ENCODE measurements at places on chromosomes 6 and 20.

DNA sequence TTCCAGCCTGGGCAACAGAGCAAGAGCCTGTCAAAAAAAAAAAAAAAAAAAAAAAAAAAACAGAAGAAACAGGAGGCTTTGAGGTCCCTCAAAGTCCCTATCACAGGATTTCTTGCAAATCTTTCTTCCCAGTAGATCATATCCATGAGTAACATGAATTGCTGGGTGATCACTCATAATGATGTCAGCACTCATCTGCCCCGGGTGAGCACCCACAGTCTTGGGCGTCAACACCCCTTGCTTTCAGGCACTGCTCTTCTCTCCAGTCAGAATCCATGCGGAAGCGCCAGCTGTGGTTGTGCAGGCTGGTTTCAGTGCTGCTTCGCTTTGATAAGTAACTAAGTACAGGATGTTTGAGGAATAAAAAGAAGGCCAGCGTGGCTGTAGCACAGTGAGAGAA, 40.2 kb upstream of the INSM1 start:
- DNase-seq = no peak

GRCh38 chr6:27863962-27864905, 48.0 kb downstream of the OR2B2 start:
- DNase-seq = no peak

GRCh38 chr6:101429270-101429669, 35.8 kb downstream of the GRIK2 start:
- peak; percentile 8 for DNase-seq

GRCh38 chr6:104505838-104506237, 353.9 kb downstream of the HACE1 start:
- DNase-seq = no peak

DNA sequence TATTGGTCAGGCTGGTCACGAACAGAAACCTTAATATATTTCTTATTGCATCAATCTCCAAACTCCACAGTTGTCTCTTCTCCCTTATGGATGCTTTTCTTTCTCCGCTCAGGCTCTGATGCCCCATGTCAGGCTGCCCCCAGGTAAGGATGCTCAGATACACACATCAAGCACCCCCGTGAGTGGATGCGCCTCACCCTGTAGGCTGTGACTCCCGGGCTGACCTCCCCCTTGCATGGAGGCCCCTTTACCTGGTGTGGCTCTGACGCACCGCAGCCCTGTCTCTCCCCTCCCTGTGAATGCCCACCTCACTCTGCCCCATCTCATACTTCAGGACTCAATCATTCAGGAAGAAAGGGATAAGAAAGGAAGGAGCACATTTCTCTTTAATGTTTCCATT, 19.1 kb upstream of the RANBP9 start:
- no peak for DNase-seq

GRCh38 chr6:79269877-79270276, 35.4 kb upstream of the HMGN3 start:
- peak; percentile 76 for DNase-seq

GRCh38 chr20:42443200-42443599, 746.5 kb downstream of the PTPRT start:
- DNase-seq = no peak

GRCh38 chr6:166584155-166584554, 2.3 kb downstream of the RAMACL start:
- DNase-seq = no peak

- no peak for DNase-seq
These were observed 153.5 kb downstream of the CFAP61 start for GRCh38 chr20:20205862-20206236.

- DNase-seq = no peak
These were observed 241.1 kb upstream of the TSHZ2 start for GRCh38 chr20:52731093-52731492.

DNA sequence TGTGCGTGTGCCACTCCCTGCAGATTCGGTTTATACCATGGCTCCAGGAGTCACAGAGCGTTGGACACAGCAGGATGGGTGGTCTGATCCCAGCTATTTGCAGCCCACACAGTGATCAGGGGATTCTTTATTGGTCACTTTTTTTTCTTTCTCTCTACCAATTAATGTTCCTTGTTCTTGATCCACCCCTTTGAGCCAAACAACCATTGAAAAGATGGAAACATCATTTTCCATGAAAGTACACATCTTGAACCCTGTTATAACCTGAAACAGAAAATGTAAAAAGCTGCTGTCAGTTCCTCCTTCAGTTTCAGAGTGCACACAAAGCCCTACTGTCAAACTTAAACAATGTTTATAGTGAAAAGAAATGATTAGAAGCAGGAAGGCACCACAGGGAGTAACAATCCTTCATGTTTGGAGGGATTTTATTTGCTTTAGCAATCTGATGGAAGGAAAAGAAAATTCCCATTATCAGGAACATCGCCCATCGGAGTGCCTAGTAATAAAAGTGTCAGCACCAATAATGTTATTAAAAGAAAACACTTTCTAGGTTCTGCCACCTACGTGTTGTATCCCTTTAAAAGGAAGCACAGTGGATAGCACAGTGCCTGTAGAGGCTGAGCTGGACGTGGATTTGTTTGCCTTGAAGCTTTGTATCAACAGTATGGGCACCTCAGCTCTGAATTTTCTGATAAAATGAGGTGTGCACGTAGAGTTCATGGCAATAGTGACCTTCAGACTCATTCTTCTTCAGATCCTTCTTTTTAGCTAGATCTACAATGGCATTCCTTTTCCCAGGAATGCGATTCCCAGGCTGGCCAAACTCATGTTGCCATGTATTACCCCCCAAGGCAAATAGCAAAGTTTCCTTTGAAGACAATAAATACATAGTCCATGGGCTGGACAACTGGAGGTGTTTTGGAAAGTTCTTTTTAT, 16.1 kb upstream of the THBD start:
- no peak for DNase-seq

- DNase-seq = no peak
These were observed 35.5 kb upstream of the ZNF133 start for GRCh38 chr20:18252597-18253451.

DNA sequence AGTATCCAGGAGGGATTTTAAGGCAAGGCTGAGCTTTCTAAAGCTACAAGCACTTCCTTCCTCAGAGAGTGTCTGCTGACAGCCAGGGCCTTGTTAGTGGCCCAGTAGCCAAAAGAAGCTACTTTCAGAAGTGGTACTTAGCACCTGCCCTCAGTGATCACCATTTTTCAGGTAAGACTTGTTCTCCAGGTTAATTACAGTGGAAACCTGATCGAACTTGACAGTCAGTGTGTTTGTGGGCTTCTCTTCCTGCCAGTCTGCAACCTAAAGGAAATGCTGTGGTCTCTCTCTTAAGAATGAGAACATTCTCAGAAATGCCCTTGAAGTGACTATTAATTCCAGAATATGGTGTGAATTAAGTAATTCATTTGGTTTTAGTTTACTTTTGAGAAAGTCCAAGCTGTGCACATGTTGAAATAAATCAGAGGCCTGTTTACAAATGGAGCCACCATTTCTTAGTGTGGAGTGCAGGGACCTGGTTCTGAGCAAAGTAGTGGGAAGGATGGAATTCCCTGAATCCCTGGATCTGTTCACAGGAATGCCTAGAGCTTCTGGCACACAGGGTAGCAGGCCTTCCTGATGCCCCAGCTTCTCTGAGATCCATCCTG, 185.3 kb upstream of the AGPAT4 start:
- no peak for DNase-seq

DNA sequence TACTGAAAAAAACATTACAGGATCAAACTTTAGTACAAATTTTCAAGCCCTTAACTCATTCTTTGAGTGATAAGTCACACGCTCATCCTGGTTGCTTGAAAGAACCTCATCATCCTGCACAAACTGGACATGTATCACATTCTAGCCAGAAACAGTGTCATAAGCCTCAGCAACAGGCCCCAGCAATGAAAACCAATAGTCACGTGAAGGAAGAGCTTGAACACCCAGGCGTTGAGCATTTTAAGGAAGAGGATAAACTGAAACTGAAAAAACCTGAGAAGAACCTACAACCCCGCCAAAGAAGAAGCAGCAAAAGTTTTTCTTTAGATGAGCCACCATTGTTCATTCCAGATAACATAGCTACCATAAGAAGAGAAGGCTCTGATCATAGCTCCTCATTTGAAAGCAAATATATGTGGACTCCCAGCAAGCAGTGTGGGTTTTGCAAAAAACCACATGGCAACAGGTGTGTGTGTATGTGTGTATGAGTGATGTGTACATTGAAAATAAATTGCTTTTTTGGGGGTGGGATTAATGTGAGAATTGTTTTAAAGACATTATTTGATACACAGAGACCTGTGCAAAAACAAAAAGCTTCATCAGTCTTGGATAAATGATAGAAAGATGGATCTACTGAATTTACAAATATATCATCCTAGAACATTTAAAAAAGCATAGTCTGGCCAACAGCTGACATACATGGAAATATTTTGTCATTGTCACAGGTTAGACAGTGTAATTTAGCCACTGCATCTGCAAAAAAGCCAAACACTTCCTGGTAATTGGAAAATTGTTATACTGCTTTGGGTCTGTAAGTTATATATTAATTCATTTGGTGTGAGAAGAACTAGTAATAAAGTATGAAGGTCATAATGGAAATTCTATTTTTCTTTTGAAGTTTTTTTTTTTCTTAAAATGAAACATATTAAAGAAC, 50.1 kb downstream of the PHF3 start:
- no peak for DNase-seq

DNA sequence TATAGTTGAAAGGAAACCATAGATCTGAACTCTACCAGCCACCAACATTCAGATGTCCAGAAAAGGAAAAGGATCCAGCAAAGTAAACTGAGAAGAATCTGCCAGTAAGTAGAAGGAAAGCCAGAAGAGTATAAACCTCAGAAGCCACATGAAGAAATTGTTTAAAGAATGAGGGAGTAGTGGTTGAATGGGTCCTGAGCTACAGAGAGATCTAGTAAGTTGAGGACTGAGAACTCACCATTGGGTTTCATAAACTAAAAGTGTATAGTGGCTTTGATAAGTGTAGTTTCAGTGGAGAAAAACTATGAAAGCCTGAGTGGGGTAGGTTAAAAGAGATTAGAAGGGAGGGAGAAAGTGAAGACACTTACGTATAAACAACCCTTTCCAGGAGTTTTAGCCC, 32.0 kb upstream of the SUMO4 start:
- DNase-seq = no peak

GRCh38 chr6:6915813-6916547, 191.8 kb upstream of the RREB1 start:
- DNase-seq = peak; percentile 58

GRCh38 chr20:32362901-32363364, 4.8 kb downstream of the ASXL1 start:
- DNase-seq = no peak

DNA sequence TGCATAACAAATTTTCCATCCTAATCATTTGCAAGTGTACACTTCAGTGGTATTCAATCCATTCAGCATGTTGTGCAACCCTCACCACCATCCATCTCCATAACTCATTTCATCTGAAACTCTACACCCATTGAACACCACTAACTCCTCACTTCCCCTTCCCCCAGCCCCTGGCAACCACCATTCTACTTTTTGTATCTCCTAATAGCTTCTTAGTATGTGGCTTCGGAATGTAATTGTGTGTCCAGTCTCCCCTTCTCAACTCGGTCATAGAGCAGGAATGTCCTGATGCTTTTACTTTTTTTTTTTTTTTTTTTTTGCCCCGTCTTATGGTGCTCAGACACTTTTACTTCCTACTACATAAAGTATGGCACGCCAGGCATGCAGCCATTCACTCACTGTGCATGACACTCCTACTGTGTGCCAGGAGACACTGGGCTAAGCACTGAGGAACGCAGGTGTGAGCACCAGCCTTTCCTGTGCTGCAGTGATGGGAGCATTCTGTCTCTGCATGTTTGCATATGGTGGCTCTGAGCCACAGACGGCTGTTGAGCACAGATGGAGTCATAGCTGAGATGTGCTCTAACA, 15.3 kb downstream of the HCK start:
- peak; percentile 85 for DNase-seq

DNA sequence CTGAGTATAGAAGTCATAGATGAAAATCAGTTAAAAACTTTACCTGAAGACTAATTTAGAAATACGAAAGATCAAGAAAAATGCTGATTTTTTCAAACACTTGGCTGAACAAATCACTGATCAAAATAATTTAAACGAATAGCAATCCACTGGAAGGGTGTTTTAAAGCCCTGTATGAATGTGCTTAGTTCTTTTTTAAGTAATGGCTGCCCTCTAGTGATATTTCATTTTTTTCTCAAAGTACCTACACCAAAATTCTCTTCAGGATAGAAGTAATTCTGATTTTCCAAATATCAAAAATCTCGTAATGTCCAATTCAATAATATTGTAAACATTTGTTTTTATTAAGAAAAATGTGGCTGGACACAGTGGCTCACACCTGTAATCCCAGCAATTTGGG, 32.5 kb downstream of the AKAP7 start:
- DNase-seq = no peak

DNA sequence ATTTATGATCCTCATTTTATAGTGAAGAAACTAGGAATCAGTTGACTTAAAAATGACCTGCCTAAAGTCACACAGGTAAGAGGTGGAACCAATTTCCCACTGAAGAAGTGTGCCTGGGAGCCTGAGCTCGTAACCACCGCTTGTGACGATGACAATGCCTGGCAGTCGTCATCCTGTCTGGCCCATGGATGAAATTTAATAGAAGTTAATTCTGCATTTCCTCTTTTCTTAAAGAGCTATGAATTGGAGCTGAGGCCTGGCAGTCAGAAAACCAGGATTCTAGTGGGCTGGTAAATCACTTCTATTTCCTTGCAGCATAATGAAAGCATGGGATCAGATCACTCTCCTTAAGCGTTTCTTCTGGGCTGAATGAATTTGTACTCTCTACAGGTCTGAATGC, 200.0 kb upstream of the SGK1 start:
- DNase-seq = no peak

DNA sequence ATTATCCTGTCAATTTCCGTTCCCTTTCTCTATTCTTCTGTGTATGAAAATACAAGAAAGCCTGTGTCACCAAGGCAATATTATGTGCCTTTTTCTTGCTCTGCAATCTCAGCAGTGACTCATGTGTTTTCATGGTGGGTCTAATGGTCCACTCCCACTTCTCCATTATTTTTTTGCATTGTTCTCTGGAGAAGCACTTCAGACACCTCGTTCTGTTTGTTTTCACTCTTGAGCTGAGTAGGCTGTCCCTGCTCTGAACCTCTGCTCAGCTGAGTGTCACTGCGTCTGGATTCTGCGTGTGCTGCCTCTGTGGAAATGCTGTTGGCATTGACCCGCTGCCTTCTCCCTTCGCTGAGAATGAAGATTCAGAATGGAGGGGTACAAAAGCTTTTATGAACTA, 230.6 kb downstream of the TMEM242 start:
- no peak for DNase-seq

DNA sequence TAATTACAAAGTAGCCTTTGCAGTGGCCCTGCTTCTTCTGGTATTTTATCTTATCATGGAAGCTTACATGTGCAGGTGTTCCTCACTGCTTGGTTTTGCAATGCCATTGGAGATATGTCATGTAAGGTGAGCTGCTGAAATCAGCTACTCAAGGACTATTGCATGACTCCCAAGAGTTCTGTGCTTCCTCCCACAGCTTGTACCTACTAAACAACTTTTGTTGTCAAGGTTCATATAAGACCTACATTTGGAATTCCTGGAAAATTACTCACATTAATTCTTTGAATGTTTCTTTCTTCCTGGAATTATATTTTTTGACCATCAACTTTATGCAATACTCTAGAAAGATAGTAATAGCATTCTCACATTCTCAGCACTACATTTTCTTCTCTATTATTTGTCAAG, 427.5 kb upstream of the HSF2 start:
- DNase-seq = no peak

- DNase-seq = peak; percentile 46
These were observed 337.2 kb downstream of the SMOC2 start for GRCh38 chr6:168778201-168778600.

GRCh38 chr20:57774111-57774880, 64.5 kb upstream of the PMEPA1 start:
- no peak for DNase-seq

- DNase-seq = no peak
These were observed 459.2 kb upstream of the RUNX2 start for GRCh38 chr6:44868910-44869309.
